Left renal pelvis (tissue), 4 donors: ENCODE measurements at places on chromosomes 13 and 19.

DNA sequence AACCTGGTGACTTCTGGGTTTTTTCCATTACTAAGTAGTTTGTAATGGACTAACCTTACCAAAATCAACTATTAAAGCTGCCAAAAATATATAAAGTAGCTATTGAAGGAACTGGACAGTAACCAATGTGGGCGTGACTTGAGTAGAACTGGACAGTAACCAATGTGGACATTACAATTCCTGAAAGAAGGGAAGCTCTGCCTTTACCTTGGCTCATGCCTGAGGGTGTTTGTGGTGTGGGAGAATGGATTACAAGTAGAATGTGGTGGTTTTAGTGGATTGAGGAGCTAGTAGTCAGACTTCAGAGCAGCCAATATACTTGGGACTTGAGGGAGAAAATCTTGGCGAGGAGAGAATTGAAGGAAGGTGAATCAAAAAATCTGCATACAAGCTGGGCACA lies 17.5 kb downstream of the LRRC63 start:
- DNase-seq: no peak

- no peak for DNase-seq
Measured at GRCh38 chr19:45137179-45137761, 23.5 kb downstream of the NKPD1 start.

- DNase-seq: no peak
Measured at GRCh38 chr19:30307191-30307974, 64.8 kb upstream of the ZNF536 start.

GRCh38 chr13:40206241-40207000 lies 460.0 kb downstream of the FOXO1 start:
- no peak for DNase-seq

DNA sequence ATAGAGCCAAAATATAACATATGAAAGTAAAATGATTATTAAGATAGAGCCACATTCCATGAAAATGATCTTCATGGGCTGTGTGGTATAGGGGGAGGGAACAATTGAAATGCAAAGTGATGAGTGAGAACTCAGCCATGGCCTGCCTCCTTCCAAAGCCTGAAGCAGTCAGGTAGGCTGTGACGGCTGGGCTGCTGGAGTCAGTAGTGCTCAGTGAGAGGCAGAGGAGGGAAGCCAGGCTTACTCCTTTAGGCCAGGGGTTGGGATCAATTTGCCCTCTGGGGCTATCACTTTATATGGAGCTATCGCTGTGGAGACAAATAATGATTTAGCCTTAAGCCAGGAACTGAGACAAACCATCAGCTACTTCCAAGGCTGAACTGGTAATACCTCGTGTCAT lies 654.9 kb downstream of the FGF9 start:
- no peak for DNase-seq

GRCh38 chr19:48484931-48485612 lies 15.9 kb downstream of the CYTH2 start:
- DNase-seq: no peak

- no peak for DNase-seq
Measured at GRCh38 chr19:29665826-29666577, 741 bp downstream of the PLEKHF1 start.

DNA sequence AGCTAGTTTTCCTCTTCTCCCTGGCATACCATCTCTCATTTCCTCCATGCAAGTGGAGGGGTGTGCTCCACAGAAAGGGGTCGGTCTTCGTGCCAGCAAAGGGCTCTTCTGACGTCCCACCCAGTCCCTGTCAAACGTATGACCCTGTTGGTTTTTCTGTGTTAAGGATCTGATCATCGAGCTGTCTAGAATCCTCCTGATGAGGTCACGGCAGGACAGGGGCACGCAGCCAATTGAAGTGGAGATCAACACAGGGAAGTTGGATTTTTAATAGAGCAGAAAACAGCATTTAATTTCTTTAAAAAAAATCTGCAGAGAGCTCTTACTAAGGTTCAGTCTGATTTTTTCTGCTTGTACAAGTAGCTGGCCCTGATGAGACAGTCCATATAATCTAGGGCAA lies 339.4 kb downstream of the TEX29 start:
- no peak for DNase-seq

DNA sequence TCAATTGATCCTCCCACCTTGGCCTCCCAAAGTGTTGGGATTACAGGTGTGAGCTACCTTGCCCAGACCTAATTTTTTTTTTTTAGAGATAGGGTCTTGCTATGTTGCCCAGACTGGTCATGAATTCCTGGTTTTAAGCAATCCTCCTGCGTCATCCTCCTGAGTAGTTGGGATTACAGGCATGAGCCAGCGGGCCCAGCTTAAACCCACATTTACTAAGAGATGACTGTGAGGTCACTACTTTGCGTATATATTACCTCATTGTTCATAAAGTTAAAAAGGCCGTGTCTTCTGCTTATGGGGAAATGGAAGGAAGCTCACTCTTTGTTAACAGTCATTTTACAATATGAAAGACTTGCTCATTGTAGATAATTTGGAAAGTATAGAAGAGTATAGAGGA lies 39.6 kb upstream of the C1QTNF9 start:
- DNase-seq: no peak

DNA sequence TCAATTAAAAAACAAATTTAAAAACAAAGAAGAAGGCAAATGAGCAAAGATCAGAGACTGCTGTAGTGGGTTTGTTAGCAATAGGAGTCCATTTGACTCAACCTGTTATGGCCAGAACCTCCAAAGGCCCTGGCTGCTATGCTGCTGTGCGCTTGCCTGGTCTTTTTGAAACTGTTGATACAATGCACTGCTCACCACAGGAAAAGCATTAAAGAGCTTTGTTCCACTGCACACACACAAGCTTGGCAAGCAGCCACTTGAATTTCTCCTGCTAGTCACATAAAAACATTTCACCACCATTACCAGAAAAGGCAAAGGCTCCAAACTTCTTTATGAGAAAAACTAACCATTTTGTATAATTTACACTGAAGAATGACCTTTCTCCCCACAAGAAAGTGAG lies 132.2 kb downstream of the FREM2 start:
- peak; percentile 36 for DNase-seq
